ENCODE measurements at places on chromosomes 5 and 9.

GRCh38 chr5:42718591-42718990, 38.0 kb upstream of the CCDC152 start:
- DNase-seq: no peak

DNA sequence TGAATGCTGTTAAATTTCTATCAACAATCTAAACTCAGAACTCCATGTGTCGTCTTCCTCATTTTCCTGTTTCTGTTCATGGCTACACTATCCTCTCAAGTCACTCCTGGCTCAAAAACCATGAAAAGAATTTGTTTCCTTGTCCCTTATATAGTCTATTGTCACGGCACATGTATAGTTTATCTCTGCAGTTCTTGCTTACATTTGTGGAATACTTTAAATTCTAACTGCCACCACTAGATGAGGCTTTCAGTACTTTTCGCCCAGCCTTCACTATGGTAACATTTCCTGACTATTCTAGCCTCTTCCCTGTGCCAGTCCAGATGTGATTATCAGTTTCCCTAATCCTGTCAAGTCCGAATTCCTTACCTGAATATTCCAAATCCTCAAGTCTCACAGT, 34.6 kb downstream of the PKD2L2 start:
- no peak for DNase-seq

DNA sequence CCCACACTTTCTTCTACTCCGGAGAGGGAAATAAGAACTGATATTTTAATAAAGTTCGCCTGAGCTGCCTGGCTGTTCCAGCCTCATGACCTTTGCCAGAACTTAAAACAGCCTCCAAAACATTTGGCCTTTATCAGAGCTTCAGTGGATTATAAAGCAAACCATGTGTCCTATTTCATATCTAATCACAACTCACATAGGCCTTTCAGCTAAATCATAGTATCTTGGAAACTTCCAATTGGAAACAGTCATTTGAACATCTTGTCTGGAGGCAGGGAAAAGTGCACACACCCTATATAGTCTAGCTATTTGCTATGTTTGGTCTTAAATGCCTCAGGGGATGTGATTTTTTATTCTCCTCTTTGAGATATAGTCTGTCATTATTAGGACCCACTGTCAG, 46.0 kb upstream of the FREM1 start:
- DNase-seq: no peak

- no peak for DNase-seq
Observed at GRCh38 chr5:112034421-112034979, 277.5 kb upstream of the NREP start.

DNA sequence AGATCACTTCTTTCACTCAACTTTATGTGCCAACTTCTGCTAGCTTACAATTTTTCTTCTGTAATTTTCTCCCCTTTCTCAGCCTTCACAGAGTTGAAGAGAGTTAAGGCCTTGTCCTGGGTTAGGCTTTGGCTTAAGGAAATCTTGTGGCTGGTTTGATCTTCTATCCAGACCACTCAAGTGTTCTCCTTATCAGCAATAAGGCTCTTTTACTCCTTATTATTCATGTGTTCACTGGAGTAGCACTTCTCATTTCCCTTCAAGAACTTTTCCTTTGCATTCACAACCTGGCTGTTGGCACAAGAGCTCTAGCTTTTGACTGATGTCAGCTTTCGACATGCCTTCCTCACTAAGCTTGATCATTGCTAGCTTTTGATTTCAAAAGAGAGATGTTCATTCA, 86.9 kb upstream of the ALDH1B1 start:
- no peak for DNase-seq

- no peak for DNase-seq
Observed at GRCh38 chr9:80489329-80489728, 917.6 kb downstream of the TLE4 start.

- no peak for DNase-seq
Observed at GRCh38 chr9:123353041-123353440, 3.0 kb upstream of the CRB2 start.

- DNase-seq: no peak
Observed at GRCh38 chr9:34372467-34373011, 4.2 kb downstream of the MYORG start.

DNA sequence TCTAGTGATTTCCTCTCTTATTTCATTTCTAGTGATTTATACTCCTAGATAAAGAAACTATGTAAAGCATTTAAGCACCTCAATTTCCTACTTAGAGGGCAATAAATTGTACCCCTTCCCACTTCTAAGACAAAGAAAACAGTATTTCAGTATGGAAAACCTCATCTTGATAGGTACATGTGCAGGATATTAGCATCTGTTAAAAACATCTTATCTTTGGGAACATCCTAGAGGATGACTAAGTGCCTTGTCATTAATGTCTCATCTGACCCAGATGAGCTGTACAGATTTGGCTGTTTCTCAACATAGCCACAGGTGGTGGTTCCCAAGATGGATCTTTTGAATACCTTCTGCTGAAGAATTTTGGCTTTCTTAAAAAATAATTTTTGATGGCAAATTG, 5.7 kb downstream of the MEGF10 start:
- no peak for DNase-seq

DNA sequence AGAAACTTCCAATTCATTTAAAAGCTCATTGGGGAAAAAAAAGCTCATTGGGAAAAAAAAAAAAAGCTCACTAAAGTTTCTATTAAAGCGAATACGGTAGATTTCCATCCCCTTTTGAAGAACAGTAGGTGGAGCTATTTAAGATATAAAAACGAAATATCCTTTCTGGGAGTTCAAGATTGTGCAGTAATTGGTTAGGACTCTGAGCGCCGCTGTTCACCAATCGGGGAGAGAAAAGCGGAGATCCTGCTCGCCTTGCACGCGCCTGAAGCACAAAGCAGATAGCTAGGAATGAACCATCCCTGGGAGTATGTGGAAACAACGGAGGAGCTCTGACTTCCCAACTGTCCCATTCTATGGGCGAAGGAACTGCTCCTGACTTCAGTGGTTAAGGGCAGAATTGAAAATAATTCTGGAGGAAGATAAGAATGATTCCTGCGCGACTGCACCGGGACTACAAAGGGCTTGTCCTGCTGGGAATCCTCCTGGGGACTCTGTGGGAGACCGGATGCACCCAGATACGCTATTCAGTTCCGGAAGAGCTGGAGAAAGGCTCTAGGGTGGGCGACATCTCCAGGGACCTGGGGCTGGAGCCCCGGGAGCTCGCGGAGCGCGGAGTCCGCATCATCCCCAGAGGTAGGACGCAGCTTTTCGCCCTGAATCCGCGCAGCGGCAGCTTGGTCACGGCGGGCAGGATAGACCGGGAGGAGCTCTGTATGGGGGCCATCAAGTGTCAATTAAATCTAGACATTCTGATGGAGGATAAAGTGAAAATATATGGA, at the start of gene PCDHGA12:
Gene PCDHGA12, plus strand, starts transcription at position 176 of the 782 bp plus-strand sequence. Its CDS starts 253 bp downstream, at position 429.
- DNase-seq: no peak

DNA sequence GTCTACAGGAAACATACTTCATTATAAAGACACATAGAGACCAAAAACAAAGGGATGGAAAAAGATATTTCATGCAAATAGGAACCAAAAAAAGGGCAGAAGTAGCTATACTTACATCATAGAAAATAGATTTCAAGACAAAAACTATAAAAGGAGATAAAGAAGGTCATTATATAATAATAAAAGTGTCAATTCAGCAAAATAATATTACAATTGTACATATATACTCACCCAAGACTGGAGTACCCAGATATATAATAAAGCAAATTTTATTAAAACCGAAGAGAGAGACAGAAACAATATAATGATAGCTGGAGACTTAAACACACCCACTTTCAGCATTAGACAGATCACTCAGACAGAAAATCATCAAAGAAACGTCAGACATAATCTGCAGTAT, 546.3 kb downstream of the PRDM9 start:
- no peak for DNase-seq

- no peak for DNase-seq
Observed at GRCh38 chr9:114107286-114108001, 8.4 kb upstream of the KIF12 start.

- no peak for DNase-seq
Observed at GRCh38 chr9:83582029-83582428, 40.9 kb upstream of the IDNK start.

- no peak for DNase-seq
Observed at GRCh38 chr5:7856855-7857254, 5.9 kb upstream of the CFAP90 start.

GRCh38 chr5:57692582-57693487, 210.2 kb upstream of the ACTBL2 start:
- DNase-seq: no peak

DNA sequence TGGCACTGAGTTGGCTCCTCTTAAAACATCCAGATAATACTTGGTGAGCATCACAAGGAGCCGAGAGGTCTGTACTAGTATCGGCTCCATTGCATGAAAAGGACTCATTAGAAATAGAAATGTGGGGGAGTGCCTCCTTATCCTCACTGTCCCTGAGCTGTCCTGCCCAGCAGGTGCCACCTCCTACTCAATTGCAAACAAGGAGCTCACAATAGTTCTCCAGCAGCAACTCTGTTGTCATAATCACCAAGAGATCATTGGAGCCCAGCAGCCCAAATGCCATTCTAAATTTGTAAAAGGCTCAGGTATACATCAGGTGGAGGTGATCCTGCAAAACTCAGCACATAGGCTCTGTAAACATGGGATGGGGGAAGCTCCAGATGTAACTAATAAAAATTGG, 99.1 kb downstream of the PLK2 start:
- no peak for DNase-seq

DNA sequence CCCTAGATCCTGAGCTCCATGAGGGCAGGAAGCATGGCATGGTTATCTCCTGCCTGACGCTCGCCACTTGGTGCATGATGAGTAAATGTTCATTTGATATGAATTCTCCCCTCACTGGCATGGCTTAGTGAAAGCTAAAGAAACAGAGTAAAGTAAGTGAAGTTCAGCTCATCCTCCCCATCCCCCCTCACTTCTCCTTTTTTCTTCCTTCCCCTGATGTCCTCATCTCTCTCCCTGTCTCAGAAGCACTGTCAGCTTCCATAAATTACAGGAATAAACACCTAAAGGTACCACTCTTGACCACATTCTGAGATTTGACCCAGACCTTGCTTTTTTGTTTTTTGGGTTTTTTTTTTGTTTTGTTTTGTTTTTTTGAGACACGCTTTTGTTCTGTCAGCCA, 73.3 kb downstream of the SNX18 start:
- no peak for DNase-seq

DNA sequence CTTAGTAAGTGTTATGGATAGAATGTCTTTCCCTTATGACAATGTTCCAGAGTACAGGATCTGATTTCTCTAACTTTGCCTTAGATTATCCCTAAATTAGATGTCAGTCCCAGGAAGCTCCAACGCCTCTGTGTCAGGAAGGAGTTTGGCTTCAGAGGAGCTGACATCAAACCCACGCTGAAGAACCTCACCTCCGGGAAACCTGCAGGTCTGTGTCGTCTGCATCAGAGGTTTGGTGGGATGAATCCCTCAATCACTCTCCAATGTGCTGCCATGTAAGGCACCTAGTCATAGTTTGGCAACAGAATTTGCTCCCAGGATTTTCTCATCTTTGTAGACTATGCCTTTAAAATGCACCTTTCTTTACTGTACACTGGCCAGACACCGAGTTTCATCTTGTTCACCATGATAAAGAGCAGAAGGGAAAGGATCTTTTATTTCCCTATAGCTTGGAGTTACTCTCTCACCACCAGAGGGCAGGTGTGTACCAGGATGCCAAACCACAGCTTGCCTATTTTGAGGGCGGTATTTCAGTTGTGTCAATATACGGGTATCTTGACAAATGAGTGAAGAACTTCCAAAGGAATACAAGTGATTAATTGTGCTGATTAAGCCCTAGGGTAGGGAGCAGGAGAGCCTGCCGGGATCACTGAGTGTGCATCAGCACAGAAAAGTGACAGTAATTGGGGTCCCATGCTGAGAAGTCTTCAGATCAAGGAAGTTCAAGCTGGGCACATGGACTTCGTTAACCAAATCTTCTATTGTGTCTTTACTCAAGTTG, 23.4 kb downstream of the MINAR2 start:
- peak; percentile 12 for DNase-seq

DNA sequence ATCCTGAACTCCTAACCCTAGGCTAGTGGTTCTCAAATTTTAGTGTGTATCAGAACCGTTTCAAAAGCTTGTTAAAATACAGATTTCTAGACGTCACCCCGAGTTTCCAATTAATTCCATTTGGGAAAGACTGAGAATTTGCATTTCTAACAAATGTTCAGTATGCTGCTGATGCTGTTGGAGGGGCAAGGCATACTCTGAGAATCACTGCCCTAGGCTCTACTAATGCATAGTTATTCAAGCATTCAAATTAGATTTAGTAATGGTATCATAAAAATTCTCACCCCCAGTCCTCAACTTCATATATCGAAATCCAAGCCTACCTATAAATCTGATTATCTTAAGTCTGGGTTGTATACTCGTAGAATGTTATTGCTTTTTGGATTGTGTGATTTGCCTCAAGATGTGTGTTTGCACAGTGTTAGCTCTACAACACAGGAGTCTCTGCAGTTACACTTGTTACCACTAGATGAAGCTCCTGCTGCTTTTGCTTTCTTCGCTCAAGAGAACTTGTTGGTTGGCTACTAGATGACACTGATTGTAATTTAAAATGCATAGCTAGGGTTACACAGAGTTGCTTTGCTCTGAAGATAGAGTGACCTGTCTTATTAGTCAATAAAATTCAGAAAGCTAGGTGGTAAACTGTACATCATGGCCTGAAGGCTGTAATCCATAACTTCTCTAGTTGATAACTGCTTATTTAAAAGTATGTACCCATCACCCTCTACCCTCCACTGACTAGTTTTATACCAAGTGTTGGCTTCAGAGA, 7.5 kb upstream of the ERAP2 start:
- DNase-seq: no peak

DNA sequence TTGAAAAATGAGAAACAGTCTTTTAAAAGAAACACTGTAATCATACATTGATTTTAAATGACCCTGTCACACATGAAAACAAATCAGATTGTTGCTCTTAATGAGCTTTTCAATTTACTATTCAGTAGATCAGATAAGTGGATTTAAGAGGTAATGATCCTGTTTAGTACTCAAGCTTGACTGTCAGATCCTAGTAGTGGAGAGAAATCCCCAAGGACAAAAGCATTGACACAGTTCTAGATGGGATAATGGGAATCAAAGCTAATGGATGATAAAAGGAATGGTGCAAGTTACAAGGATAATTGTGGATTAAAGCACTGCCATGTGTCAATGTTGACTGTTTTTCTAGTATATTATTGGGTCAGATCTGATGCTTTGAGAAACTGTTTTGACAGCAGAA, 142.3 kb upstream of the TLX3 start:
- DNase-seq: no peak

DNA sequence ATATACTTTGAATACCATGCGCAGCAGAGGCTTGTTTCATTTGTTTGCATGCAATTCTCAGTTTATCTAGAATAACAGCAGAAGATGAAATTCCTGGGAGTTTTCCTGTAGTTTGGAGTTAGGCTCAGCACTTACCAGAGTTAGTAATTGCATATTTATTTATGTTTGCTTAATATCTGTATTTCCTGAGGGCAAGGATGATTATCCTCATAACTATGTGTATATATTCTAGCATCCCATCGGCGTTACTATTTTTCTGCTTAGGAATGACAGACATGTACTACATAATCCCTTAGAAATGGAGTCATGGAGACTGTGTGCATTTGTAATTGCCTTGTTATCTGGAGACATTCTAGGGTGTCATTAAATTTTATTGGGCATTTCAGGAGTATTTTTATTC, 1184.8 kb downstream of the DTWD2 start:
- DNase-seq: no peak
